ENCODE measurements at places on chromosomes 16 and 17. TPM values are rescaled to one million over a fixed set of nuclear protein-coding genes. Genes with fewer than 3 reads are reported as not detected.
A peak's percentile ranks its signal among the peaks of the same experiment; 100 is the strongest.

Gene GDPD3
- polyA plus RNA-seq, result 7.8 TPM

Gene CBLN1
- not detected for polyA plus RNA-seq

- H3K27me3 ChIP-seq, result no peaks in the 10 kb centered on the region
- no peak overlapping the region for H3K4me3 ChIP-seq
- H3K27ac ChIP-seq, result no peak overlapping the region
- no peaks in the 10 kb centered on the region for H3K4me1 ChIP-seq
Observed at GRCh38 chr16:8996891-8997290, 33.2 kb upstream of the USP7 start.

GRCh38 chr17:13544292-13544691 lies 57.4 kb downstream of the HS3ST3A1 start:
- H3K27ac ChIP-seq, result no peak overlapping the region
- H3K4me1 ChIP-seq, result no peaks in the 10 kb centered on the region
- H3K4me3 ChIP-seq, result no peak overlapping the region
- no peaks in the 10 kb centered on the region for H3K36me3 ChIP-seq
- H3K27me3 ChIP-seq, result no peaks in the 10 kb centered on the region
- DNase-seq, result no peak

- no peak overlapping the region for H3K4me3 ChIP-seq
- H3K4me1 ChIP-seq, result no peaks in the 10 kb centered on the region
- DNase-seq, result no peak
- H3K27ac ChIP-seq, result no peak overlapping the region
- no peaks in the 10 kb centered on the region for H3K36me3 ChIP-seq
Observed at GRCh38 chr16:61797296-61797795, 238.9 kb downstream of the CDH8 start.

DNA sequence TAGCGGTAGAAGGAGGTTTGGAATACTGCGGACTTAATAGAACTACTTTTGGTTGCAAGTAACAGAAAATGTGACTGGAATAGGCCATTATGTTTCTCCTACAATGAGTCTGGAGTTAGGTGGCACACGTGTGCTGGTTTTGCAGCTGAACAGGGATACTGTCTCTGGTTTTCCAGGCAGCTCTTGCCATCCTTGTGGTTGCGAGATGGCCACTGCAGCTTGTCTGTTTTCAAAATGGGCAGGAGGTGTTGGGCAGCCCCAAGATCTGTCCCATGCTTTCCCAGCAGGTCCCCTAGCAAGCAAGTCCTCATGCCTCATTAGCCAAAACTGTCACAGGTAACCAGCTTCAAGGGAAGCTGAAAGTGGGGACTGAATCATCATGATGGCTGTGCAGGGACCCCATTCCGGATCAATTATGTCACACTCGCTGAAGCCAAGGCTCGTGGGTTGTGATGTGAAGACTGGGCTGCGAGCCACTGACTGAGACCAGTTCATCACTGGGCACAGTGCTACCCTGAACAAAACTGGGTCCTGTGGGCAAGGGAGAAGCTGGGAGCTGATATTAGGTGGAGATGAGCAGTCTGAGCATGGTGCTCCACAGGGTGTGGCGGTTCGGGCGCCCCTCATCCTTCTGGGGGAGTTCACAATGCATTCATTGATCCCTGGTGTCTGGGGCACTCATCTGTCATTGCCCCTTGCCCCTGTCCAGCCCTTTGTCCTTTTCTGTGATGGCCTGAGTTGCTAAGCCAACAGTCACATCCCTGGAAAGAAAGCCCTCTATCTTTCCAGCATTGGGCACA lies 82.1 kb downstream of the KSR1 start:
- DNase-seq, result no peak
- H3K27ac ChIP-seq, result no peak overlapping the region
- H3K27me3 ChIP-seq, result no peaks in the 10 kb centered on the region

GRCh38 chr17:38456031-38456815 lies 28.0 kb downstream of the ARHGAP23 start:
- H3K4me3 ChIP-seq, result no peak overlapping the region
- H3K36me3 ChIP-seq, result peaks cover 34% of the 10 kb centered on the region
- H3K4me1 ChIP-seq, result peaks cover 37% of the 10 kb centered on the region
- H3K27ac ChIP-seq, result peak overlapping the region; percentile 26
- peak; percentile 50 for DNase-seq

DNA sequence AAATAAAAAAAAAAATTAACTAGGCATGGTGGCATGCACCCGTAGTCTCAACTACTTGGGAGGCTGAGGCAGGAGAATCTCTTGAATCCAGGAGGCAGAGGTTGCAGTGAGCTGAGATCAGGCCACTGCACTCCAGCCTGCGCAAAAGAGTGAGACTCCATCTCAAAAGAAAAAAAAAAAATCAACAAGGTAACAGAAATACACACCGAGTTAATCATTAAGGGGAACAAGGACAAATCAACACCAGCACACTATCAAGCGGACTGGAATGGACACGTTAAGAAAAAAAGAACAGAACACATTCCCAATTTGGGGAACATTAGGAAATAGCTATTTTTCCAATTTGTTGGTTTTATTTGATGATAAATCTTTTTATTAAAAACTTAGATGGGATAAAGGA lies 28.4 kb upstream of the GLG1 start:
- H3K4me3 ChIP-seq, result no peak overlapping the region
- H3K4me1 ChIP-seq, result no peaks in the 10 kb centered on the region
- peaks cover 21% of the 10 kb centered on the region for H3K36me3 ChIP-seq
- no peak overlapping the region for H3K27ac ChIP-seq

DNA sequence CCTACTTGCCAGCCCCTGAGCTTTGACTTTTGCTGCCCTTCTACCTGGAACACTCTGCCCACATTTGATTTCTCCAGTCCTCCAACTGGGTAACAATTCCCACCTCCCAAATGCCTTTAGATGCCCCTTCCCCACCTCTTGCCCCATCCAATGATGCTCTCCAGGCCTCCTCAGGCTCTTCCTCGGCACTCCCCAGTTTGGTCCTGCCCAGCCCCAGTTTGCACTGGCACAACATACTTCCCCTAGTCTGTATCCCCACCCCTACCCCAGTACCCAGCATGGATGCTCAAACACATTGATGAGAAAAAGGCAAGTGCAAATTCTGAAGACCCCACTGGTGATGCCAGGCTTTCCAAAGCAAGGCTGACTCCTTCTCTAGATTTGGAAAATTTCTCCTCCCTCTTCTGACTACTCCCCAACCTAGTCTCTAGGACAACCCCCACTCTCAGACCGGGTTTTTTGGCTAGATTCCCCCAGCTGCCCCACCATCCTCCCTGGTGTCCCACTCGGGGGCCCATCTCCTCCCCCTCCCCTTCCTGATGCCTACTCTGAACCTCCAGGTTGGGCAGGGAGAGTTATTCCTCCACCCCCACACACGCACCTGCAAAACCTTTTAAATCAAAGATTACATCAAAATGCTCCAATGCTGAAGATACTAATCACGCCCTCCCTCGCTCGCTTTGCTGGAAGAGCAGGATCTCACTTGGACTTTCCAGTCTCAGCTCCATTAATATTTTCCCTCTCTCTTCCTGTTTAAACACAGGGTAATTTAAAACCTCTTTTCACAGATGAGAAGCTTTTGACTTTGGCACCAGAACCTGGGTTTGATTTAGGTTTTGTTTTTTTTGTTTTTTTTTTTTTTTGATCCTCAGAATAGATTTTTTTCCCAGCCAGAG lies 94.9 kb downstream of the TMEM132E start:
- no peak overlapping the region for H3K4me3 ChIP-seq
- H3K36me3 ChIP-seq, result no peaks in the 10 kb centered on the region
- H3K4me1 ChIP-seq, result no peaks in the 10 kb centered on the region
- no peak overlapping the region for H3K27ac ChIP-seq

- H3K36me3 ChIP-seq, result peaks cover 4% of the 10 kb centered on the region
- no peaks in the 10 kb centered on the region for H3K27me3 ChIP-seq
- peak overlapping the region; percentile 67 for H3K27ac ChIP-seq
- peak; percentile 80 for DNase-seq
Observed at GRCh38 chr17:16150251-16150856, 65.0 kb downstream of the NCOR1 start.

- no peaks in the 10 kb centered on the region for H3K27me3 ChIP-seq
- H3K27ac ChIP-seq, result no peak overlapping the region
- no peaks in the 10 kb centered on the region for H3K4me1 ChIP-seq
- no peaks in the 10 kb centered on the region for H3K36me3 ChIP-seq
Observed at GRCh38 chr16:57069053-57069452, 23.3 kb upstream of the CPNE2 start.

DNA sequence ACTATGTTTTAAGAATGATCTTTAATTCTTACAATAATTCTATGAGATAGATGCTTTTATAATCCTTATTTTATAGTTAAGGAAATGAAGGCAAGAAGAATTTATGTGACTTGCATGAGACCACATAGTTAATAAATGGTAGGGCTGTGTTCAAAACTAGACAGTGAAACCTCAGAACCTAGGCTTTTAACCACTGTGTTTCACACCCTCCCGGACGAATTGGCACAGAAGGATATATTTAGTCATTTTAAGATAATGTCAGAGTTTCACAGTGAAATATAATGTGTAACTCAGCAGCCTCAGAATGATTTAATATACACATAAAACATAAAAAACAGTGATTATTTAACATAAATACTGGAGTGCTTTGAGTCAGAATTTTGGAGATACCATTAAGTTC lies 57.0 kb downstream of the NSRP1 start:
- H3K4me3 ChIP-seq, result no peak overlapping the region
- no peaks in the 10 kb centered on the region for H3K27me3 ChIP-seq
- no peak for DNase-seq
- H3K4me1 ChIP-seq, result no peaks in the 10 kb centered on the region
- H3K27ac ChIP-seq, result no peak overlapping the region
- peaks cover 2% of the 10 kb centered on the region for H3K36me3 ChIP-seq

DNA sequence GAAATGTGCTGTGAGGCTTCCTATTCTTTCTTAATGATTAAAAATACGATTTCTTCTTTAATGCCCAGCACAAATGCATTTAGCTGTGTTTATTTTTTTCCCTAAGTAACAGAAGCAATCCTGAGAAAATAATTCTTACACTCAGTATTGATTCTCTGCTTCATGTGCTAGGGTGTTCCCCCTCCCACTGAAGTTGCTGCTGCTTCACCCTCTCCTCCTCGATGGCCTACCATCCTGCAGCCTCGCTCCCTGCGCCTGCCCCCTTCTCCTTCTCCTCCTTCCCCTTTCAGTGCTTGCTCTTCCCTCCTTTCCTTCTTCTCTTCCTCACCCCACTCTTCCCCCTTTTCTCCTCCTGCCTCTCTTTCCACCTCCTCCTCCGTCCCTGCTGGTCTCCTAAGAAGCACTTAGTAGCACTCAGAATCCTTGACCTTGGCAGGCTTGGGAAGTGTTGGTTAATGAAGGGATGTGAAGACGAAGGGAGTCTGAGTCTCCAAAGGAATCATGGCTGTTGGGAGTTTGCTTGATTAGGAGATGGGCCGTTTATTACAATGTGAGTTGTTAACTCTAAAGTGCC lies 119.7 kb downstream of the RPTOR start:
- DNase-seq, result no peak
- H3K4me3 ChIP-seq, result no peak overlapping the region
- no peaks in the 10 kb centered on the region for H3K36me3 ChIP-seq

DNA sequence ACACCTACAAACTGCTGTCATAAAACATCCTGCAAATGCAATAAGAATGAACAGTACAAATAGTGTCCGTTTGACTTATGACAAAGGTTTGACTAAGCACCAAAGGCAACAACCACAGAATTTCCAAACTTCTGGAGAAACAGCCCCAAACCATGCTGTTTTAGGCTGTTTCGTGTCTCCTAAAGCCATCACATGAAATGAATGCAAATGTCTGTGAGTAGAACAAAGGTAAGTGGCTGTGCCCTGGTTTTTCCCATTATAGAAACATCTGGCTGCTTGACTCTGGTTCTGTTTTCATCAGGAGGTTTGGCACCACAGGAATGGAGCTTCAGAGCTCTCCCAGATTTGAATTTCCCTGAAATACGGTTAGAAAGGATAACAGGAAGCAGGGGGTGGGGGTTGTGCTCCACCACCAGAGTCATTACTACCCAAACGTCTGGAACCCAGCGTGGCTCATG lies 4.6 kb upstream of the EMP2 start:
- no peak overlapping the region for H3K4me3 ChIP-seq
- H3K27ac ChIP-seq, result no peak overlapping the region
- H3K36me3 ChIP-seq, result no peaks in the 10 kb centered on the region
- H3K4me1 ChIP-seq, result no peaks in the 10 kb centered on the region

DNA sequence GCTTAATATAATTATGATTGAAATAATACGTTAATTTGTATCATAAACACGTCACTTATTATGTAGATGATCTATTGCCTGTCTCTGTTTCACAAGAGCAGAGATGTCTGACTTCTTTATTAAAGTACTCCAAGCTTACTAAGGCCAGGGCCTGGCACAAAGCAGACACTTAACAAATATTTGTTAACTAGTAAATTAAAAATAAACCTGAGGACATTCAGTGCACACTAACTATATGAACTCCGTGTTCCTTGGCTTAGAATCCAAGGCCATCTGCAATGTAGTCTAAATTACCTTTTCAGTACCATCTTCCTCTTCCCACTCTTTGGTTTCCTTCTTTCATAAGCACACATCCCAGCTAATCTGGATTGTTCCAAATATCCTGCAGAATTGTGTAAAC lies 210.8 kb upstream of the SOX9 start:
- H3K4me1 ChIP-seq, result no peaks in the 10 kb centered on the region
- H3K4me3 ChIP-seq, result no peak overlapping the region
- H3K36me3 ChIP-seq, result no peaks in the 10 kb centered on the region
- H3K27ac ChIP-seq, result no peak overlapping the region
- DNase-seq, result no peak

GRCh38 chr17:74608511-74608910 lies 15.0 kb downstream of the CD300E start:
- H3K36me3 ChIP-seq, result no peaks in the 10 kb centered on the region
- H3K27ac ChIP-seq, result no peak overlapping the region
- no peaks in the 10 kb centered on the region for H3K27me3 ChIP-seq
- no peaks in the 10 kb centered on the region for H3K4me1 ChIP-seq
- no peak overlapping the region for H3K4me3 ChIP-seq

DNA sequence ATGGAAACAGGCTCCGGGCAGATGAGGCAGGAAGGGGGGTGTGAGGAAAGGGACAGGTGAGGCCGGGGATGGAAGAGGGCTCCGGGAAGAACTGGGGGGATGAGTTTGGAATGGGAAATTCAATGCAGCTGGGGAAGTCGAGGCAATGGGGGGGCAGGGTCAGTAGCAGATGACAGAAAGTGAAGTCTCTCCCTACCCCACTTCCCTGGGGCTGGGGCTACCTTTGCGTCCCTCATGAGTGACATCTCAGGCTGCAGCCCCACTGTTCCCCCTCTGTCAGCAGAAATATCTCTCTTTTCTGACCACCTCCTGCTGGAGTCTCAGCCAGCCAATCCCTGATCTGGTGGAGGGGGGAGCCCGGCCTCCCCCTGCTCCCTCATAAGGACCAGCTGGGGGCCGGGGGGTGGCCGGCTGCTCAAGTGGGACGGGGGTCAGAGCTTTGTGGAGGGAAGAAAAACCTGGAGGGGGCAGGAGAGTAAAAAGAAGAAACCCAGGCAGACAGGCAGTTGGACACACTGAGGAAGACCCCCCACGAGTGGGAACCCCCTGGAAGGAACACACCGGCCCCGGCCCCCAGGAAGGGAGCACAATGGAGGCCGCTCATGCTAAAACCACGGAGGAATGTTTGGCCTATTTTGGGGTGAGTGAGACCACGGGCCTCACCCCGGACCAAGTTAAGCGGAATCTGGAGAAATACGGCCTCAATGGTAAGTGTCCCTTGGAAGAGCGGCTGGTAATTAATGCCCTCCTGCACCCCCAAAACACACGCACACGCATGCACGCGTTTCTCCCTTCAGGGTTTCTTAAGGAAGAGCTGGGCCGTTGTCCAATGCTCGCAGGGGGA lies at the start of gene ATP2A1:
Gene ATP2A1, plus strand, starts transcription at position 406 of the 844 bp plus-strand sequence. Its CDS starts 184 bp downstream, at position 590.
- H3K27ac ChIP-seq, result no peak within 1 kb of the TSS
- H3K4me1 ChIP-seq, result peaks cover 12% of the 10 kb centered on the region
- peak within 1 kb of the TSS; percentile 82 for H3K4me3 ChIP-seq
- no peaks in the 10 kb centered on the region for H3K27me3 ChIP-seq
- H3K36me3 ChIP-seq, result peaks cover 2% of the 10 kb centered on the region

GRCh38 chr17:81902653-81903414 lies 796 bp downstream of the NPB start:
- H3K27me3 ChIP-seq, result no peaks in the 10 kb centered on the region
- H3K4me3 ChIP-seq, result no peak overlapping the region
- H3K27ac ChIP-seq, result no peak overlapping the region
- peaks cover 2% of the 10 kb centered on the region for H3K36me3 ChIP-seq
- H3K4me1 ChIP-seq, result peaks cover 3% of the 10 kb centered on the region
- no peak for DNase-seq
